ENCODE measurements at places on chromosomes 4 and X.

- DNase-seq, result no peak
Observed at GRCh38 chr4:141890279-141890678, 253.9 kb downstream of the IL15 start.

- no peak for DNase-seq
Observed at GRCh38 chr4:53956454-53956853, 108.0 kb downstream of the CHIC2 start.

GRCh38 chr4:61070269-61070668 is 129.9 kb upstream of the ADGRL3 start:
- no peak for DNase-seq

- DNase-seq, result no peak
Observed at GRCh38 chr4:184782731-184783373, 42.9 kb downstream of the ACSL1 start.

GRCh38 chr4:139674875-139675550 is 9.4 kb downstream of the MGST2 start:
- DNase-seq, result no peak

- no peak for DNase-seq
Observed at GRCh38 chr4:140556372-140557085, 12.2 kb downstream of the UCP1 start.

GRCh38 chr4:73727685-73728084 is 12.7 kb upstream of the CXCL8 start:
- no peak for DNase-seq

DNA sequence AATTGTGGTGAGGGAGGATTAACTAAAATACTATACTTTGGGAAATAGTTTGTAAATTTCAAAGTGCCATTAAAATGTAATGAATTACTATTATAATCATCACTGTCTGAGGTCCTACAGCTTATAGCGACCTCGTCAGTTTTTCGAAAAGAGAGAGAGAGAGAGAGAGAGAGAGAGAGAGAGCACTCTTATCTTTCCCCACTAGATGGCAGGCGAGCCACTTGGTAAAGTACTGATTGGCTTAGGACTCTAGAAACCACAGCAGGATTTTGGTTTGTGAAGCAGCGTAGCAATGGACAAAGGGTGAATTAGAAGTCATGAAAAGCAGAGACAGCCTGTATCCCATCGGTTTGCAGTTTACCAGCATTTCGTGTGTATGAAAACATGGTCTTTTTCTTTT is 52.5 kb downstream of the LINC00632 start:
- DNase-seq, result no peak

- no peak for DNase-seq
Observed at GRCh38 chrX:42824541-42824940, 46.6 kb upstream of the PPP1R2C start.

GRCh38 chrX:85993539-85994197 is 53.7 kb downstream of the CHM start:
- DNase-seq, result no peak

- DNase-seq, result no peak
Observed at GRCh38 chr4:14169460-14169859, 541.9 kb upstream of the BOD1L1 start.

DNA sequence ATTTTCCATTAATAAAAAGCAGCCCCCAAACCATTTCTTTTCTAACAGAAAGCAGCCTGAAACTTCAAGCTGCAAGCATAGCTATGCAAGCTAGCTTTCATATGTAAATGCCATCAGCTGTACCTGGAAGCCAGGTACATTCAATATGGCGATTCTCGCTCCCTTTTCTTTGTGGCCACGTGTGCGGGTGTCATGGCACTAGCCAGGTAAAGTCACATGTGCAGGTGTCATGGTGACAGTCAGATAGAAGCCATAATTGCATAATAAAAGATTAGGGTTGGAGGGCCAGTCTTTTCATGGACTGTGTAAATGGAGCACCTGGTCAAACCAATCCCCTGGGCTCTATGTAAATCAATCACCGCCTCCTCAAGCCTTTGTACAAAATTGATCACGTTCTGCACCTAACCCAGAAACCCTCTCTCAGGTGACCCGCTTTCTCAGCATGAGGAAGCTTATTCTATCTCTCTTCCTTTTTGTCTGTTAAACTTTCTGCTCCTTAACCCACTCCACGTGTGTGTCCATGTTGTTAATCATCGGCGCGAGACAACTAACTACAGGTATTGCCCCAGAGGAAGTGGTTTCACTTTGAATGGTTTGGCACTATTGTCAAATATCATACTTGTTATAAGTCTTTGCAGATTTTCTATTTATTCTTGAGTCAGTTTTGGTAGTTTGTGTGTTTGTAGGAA is 18.0 kb upstream of the RHOXF2 start:
- no peak for DNase-seq

DNA sequence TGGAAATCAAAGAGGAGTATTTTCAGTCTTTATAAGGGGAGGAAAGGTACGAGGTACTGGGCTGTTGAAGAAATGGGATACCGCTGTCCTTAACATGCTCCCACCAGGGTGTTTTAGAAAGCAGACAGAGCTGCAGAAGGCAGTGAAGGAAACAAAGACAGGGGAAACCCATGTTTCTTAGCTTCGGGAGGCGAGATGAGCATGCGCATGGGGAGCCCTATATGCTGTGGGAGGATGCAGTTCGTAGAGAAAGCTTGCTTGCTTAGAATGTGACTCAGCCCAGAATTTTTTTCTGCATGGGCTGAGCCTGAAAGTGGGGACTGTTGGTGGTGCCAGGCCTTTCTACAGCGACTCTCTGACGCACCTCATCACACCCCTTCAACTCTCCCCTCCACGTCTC is 28.8 kb upstream of the SCOC start:
- DNase-seq, result no peak

GRCh38 chrX:9153300-9153699 is 119.4 kb upstream of the FAM9B start:
- DNase-seq, result no peak

- DNase-seq, result no peak
Observed at GRCh38 chr4:25767877-25768725, 94.7 kb downstream of the SEL1L3 start.
